ENCODE measurements at places on chromosomes 7 and 10.
A peak's percentile ranks its signal among the peaks of the same experiment; 100 is the strongest.

- no peak for DNase-seq
Measured at GRCh38 chr7:36814311-36814710, 90.0 kb upstream of the AOAH start.

GRCh38 chr7:11833431-11833830 is 1.4 kb upstream of the THSD7A start:
- no peak for DNase-seq

DNA sequence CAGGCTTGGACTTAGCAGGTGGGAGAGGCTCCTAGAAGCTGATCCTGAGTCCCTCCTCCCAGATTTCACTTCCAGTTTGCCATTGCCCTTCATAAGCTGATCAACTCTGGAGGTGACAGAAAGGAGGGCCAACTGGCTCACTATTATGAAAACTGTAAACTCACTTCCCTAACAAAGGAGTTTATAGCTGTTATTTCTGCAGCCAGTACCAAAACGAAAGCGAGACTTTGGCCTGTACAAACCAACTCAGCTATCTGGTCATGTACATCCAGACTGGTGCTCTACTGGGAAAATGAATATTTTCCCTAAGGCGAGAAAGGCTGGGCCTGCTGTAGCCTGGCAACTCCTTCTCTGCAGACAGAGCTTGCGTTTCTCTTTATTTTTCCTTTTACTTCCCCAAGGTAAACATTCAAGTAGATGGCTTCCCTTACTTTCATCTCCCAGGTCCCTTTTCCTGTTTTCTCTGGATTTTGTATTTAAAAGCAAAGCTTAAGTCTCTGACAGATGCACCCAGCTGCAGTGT is 54.7 kb downstream of the GALNT17 start:
- no peak for DNase-seq

DNA sequence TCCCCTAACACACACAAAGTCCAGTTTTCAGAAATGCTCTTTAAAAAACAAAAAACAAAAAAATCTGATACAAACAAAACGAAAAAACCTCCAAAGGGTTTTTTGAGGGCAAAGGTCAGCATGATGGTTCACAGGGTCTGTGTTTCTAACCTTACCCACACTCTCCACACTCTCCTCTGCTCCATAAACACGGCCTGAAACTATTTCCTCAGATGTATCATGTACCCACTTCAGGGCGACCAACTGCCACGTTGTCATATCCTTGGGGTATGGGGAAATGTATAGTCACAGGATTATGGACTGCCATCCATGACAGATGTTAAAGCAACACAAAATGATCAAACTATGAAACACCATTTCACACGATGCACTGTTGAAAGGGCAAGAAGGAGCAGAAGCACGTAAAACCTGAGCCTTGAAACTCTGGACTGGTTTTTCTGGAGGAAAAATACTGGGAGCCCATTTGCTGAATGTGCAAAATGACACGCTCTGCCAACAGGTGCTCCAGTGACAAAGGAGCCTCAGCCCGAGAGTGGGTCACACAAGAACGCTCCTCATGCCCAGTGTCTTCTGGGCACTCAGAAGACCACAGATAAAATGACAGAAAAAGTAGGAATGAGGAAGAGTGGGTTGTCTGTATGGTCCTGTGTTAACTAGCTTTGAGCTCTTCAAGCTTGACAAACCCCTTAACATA is 15.8 kb downstream of the NAPEPLD start:
- no peak for DNase-seq

DNA sequence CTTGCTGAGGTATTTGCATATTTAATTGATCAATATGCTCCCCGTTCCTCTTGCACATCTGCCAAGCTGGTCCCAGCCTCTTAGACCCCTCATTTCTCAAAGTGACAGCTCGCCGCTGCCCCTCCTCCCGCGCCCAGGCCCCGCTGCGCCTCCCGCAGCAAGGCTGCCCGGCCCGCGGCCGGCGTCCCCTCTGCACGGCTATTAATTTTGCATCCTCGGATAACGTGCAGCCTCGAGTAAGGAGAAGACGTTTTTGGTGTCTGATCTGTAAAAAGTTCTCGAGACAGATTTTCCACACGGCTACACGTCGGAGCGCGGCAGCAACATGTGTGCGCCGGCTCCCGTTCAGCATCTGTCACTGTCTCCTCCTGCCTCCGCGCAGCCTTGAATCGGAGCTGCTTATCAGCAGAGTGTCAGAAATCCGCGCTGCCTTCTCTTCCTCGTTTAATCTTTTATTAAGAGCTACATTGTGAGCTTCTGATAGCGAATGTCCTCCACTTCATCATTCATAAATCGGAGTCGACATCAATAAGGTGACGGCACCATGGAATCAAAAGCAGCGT is 65.3 kb downstream of the EBF3 start:
- DNase-seq = no peak

- DNase-seq = no peak
Measured at GRCh38 chr10:114609518-114610426, 48.3 kb downstream of the ABLIM1 start.

- no peak for DNase-seq
Measured at GRCh38 chr10:12995425-12995861, 6.1 kb downstream of the CCDC3 start.

DNA sequence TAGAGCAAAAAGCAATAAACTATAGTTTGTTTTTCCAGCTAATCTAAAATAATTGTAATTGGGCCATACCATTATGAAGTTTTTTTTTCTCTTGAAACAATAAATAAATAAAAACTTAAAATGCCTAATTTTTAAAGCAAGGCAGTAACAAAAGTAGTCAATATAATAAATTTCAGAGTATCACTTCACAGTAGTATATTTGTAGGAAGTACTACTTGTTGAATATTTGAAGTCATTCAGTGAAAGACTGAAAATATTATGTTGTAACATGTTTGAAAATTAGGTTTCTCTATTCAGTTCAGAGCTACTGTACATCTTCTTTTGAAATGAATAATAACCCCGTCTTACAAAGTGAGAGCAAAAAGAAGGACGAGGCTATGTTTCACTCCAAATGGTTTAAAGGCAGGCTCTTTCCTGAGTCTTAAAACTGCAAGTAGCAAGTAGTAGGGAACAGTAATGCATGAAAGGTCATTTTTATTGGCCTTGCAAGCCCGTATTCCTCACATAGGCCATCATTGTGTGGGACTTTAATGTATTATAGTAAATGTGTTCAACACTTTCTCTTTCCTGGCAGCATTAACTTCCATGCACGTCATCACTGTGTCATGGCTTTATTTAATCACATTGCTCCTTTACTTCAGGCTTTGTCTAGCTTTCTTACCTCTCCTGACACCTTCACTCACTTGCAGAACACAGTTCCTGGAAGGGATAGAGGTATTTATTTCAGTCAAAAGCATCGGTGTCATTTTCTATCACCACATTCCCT is 141.4 kb downstream of the VTI1A start:
- no peak for DNase-seq

DNA sequence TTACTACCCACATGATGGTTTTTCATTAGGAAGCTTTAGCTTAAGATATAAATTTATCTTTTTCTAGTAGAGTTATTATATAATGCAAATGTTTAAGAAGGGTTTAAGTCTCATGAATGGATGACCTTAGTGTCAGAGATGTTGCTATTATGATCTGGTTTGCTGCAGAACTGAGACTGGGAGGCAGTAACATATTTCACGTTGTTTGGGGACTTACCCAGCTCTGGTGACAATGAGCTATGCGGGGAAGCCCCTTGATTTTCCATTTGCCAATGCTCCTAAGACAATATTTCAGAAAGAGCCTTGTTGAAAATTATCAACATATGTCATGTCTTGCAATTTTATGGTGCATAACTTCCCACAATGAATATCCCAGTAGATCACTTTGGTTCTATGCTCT is 754.6 kb downstream of the REEP3 start:
- no peak for DNase-seq

DNA sequence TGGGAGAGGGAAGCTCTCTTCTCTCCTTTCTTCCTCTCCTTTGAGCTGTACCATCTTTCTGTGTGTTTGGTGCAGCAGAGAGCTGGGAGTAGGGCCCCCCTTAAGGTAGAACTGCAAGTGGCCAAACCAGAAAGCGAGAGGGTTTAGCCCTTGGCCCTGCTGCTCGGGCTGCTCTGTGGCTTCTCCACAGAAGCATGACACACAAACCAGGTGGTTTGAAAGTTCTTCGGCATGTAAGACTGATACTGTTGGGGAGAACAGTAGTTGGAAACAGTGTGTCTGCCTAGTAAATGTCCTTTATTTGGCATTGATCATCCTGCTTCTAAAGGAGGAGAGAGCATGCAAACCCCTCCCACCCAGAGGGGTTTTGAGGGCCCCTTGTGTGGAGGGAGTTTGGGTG is 277.8 kb downstream of the CELF2 start:
- no peak for DNase-seq

- no peak for DNase-seq
Measured at GRCh38 chr7:131104596-131105293, 222.9 kb upstream of the MKLN1 start.

DNA sequence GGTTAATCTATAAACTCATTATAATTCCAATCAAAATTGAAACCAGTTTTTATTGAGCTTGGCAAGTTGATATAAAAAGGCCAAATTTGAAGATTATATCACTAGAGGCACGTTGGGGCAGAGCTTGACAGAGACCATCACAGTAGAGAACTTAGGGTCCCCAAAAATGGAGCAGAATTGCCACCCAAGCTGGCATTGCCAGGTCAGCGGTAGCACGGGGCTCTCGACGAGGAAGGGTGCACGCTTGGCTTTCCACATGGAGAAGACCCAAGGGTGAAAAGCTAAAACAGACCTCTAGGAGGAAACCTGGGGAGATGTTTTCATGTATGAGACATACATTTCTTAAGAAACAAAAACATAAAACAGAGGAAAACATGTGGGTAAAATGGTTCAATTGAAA is 4.3 kb upstream of the JAKMIP3 start:
- no peak for DNase-seq

GRCh38 chr7:6205971-6206660 is 66.3 kb downstream of the CYTH3 start:
- no peak for DNase-seq

DNA sequence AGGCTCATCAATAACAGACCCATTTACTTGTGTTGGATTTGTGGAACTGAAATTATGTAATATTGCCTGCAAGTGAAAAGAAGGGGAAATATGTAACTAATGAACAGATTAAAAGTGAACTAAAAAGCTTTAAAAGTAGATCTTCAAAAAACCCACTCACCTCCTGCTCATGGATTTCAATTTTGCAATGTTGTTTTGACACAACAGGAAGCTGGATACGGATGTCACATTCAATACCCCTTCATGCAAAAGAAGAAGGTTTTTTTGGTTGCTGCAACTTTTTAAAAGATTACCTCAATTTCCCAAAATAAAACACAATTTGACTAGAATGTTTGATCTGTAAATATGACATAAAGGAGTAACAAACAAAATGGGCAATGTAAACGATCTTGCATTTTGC is 3.3 kb downstream of the MKI67 start:
- DNase-seq = peak; percentile 60

GRCh38 chr7:152423991-152424347 is 11.8 kb downstream of the KMT2C start:
- DNase-seq = no peak

- DNase-seq = peak; percentile 22
Measured at GRCh38 chr10:77111611-77112550, 525.7 kb downstream of the KCNMA1 start.

- DNase-seq = no peak
Measured at GRCh38 chr10:71432101-71432905, 35.6 kb downstream of the CDH23 start.

DNA sequence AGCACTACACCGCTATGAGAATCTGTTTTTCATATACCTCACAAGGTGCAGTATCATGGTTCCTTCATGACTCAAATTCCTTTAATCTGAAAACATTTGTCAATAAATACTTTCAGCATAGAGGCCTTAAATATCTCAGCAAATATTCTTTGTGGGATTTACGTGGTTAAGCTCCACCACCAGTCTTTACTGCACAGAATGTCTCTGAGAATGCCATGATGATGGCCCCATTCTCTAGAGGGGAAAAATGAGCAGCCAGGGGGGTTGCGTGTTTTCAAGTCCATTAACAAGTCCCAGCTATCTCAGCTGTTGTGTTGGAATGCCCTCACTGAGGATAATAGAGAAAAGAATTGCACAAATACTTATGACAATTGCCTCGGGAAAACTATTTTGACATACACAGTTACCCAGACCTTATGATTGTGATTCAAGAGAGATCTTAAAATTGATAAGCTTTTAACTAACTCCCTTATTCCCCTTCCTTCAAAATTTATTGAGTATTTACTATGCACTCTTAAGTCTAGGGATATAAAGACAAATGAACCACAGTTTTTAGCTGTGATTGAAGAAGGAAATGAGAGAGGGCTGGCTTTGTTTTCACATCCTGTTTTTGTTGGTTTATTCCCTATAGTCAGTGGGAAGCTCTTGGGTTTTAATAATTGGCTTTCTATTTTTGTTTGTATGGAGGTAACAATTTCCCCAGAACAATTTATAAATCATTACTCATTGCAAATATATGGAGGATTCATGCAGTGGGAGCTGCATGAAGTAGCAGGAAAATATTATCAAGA is 176.5 kb upstream of the VWC2 start:
- peak; percentile 37 for DNase-seq

DNA sequence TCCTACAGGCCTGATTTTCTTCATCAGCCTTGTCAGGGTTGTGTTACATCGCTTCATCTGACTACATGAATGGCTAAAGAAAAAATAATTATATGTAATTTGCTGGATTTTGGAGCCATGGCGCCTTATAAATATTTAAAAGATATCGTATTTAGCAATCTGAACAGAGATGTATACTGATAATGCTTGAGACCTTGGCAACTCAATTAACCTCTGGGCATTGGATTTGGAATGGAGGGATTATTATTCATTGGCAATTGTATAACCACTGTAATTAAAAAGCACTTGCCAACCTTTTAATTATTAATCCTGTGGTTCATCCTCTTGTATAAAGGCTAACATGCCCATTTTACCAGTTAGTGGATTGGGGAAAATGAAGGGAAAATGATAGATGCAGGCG is 745.1 kb downstream of the CNTNAP2 start:
- no peak for DNase-seq

DNA sequence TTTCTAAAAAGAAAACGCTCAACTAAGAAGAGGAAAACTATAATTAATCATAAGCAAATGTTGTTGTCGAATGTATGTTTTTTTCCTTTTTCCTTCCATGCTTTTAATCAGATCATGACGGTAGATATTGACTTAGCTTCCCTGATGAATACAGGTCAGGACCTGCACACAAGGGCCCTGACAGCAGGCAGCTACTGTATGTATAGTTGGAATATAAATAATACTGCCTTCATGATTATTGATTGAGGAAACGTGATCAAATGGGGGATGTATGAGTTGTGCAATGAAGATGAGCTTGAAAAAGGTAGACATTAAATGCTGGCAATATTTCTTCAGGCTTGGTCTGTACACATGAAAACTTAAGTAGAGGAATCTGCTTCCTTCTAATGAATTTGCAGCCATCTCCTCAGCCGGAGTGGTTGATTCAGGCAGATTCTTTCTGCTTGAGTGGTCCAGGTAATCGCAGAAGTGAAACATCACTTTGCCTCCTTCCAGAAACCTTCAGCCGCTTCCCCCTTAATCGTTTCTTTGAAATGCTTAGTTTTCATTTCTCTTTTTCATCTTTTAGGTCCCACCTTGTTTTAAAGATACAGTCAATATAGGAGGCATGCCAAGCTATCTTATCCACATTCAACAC is 656.5 kb downstream of the SDK1 start:
- no peak for DNase-seq
